Dermis microvascular lymphatic vessel endothelial cell (primary cell): ENCODE measurements at places on chromosomes 11 and 22. TPM values are rescaled to one million over a fixed set of nuclear protein-coding genes. Genes with fewer than 3 reads are reported as not detected.

Gene DDIAS
- total RNA-seq: 2.7 and 4.4 TPM in 2 replicates

DNA sequence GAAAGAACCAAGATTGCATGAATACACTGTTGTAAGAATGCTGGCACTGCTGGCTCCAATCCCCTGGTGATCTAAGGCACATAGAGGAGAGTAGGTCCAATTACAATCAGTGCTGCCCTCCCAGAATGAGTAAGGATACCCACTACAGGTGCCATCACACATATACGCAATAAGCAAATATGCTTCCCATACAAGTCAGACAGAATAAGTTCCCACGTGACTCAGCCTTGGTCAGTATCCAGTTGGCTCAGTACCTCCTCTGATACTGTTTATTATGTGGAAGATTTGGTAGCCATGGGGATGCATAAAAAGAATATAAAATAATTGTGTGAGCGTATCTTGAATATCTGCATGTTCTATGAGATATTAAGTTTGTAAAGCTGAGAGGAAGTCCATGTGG is 8.9 kb upstream of the OR2D3 start:
- peak; percentile 41 for DNase-seq

DNA sequence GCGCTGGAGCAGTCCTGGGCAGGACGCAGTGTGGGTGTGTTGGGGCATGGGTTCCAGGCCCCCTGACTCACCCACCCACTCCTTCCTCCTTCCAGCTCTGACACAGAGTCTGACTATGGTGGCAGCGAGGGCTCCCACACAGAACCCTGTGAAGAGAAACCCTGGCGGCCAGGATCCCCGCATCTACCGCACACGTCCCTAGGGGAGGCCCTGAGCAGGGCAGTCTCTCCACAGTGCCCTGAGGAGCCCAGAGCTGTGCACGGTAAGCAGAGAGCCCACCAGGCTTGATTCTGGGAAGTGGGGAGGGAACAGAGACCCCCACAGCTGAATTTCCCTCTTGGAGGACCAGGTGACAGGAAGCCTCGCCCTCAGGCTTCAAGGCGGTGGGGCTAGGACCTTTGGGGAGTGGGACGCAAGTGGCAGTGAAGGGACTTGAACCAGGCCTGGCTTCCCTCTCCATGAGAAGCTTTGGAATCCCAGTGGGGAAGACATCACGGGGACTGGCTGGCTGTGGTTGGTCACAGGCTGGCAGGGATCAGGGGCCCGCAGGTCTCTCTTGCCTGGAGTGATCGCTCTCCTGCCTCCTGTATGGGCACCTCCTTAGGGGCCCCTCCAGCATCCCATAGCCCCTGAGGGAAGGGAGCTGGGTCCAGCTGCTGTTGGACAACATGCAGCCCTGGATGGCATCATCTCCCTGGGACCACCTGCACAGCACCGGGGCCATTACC is 96.4 kb upstream of the PARVA start:
- peak; percentile 40 for DNase-seq

DNA sequence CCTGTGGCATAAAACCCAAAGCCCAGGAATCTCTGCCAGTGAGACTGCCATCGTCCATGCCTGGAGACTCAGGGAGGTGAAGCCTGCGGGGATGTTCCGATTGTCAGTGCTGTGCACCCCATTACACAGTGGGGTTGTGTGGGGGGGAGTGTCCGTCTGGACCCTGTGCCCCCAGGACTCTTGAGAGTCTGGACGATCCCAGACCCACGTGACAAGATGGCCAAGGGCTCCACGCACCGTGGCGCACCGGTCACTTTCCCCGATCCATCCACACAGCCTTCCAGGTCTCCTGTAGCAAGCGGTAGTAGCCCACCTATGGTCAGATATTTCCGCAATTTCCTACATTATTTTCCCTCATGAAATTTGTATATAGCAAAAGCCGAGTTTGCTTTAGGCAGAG is 20.9 kb upstream of the NRGN start:
- no peak for DNase-seq

- DNase-seq: no peak
Measured at GRCh38 chr22:49574881-49575702, 252.6 kb downstream of the BRD1 start.

DNA sequence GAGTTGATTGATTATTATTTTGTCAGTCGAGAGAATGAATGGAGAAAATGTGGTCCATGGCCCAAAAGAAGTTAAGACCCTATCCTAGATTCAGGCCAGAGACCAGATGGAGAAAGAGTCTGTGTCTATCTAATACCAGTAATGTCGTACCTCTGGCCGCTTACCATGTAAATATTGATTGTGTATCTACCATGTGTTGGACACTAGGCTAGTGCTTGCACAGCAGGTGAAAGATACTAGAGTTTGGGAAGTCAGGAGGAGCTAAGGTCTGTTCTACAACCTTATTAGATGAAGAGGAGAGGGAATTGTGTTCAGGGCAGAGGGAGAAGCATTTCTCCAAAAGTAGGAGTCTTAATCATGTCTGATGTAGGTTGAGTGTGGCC is 31.8 kb downstream of the PIK3IP1 start:
- DNase-seq: no peak
